ENCODE measurements at places on chromosomes 2 and 18.

- DNase-seq: no peak
Observed at GRCh38 chr18:36711014-36711725, 117.6 kb downstream of the TPGS2 start.

DNA sequence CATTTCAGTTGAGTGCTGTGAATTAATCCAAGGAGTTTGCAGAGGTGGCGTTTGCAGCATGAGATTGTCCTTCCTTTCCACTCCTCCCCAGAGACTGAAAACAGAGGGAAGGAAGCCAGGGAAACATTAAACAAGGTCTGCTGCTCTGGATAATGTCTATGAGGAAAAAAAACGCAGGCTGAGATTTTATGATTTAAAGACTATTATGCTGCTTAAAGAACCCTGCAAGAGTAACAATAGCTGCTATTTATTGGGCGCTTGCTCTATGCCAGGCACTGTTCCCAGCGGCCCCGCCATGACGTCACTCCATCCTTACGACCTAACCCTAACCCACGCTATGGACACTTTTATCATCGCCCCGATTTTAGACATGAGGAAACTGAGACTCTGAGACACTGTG is 222.4 kb downstream of the BCL2 start:
- no peak for DNase-seq

GRCh38 chr2:62391696-62392095 is 114.3 kb downstream of the TMEM17 start:
- DNase-seq: no peak

DNA sequence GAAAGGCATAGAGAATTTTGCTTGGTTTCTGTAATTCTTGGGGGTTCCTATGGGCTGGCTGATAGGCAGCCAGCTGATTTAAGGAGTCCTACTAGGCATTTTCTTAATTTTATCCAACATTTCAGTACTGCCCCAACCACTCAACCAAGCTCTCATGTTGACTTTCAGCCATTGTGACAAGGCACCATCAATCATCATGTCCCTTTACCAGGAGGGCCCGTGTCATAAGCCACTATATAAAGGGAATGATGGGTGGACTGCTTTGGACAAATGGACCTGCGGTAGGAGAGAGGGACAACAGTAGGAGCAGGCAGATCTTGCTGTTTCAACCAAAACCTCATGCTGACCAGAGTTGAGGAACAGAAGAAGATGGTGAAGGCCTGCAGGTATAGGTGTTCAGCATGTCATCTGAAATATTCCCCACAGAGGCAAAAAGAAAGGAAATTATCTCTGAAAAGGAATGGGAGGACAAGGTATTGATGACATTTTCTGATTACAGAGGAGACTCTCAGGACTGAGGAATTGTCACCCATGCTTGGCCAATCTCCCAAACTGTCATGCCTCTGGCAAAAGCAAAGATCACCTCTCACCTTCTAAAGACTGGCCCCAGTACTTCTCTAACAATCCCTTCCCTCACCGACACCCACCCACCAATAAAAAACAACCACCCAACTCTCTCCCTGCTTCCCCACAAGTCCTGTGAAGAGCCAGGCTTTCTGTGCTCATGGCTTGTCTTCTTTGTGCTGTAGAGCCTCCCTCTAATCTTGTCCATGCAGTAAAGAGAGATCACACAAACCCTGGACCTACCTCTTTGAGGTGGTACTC is 10.9 kb upstream of the TNP1 start:
- DNase-seq: no peak

DNA sequence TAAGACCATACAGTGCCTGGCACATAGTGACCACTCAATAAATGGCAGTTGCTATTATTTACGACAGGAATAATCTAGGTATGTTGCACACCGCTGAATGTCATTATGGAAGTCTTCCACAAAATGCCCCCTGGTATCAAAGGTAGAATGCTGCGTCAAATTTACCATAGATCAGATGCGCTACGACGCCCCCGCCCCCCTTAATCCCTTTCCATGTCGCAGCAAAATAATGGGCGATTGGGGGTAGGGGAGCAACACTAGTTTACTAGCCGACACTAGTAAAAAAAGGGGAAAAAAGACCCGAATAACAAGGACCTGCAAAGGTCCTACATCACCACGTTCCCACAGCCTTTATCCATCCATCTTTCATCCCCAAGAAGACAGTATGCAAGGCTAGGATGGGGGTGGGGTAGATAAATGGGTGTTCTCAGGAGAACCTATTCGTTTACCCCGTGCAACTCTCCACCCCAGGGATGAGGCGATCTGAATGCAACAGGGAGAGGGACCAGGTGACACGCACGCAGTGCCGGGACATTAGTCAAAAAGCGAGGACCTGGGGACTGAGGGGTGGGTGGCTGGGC is 455 bp downstream of the PREPL start:
- DNase-seq: no peak

DNA sequence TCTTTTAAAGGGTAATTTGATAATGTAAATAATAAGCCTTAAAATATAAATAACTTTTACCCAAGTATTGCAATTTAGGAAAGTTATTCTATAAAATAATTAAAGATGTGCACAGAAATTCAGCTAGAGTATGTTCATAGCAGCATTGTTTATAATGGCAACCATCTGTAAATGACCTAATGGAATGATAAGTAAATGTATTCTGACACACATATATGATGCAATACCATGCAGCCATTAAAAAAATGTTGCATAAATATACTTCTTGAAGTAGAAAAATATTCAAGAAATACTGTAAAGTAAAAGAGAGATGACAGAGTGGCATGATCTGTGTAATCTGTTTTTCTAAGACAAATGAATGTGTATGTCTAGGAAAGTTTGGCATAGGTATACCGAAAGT is 545.7 kb downstream of the ZEB2 start:
- DNase-seq: no peak

DNA sequence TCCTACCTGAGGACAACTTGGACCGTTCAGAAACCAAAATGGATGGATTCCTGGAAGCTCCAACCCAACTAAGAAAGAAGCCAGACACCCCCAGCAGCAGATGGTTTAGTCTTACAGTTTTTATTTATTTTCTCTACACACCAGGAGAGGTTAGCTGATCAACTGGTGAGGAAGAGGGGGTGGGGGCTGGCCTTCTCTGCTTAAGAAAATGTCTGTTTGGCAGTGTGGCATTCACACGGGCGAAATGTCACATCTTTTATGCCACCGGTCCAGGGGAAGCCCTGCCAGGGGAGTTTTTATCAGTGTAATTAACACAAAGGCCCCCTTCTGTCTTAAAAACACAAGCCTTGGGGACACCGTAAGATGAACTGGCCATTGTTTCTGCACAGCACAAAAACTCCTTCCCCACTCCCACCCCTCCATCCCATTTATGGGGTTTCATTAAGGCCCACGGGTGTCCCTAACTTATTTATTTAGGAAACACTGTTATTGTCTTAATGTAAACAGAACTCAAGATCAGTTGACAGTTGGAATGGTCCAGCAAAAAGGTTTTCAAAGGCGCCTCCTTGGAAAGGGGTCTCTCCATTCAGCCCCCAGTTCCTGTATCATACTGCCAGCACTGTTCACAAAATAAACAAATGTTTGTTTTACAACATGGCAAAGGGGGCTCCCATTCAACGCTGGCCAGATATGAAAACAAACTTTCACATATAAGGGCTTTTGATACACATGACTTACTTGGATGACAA is 217.0 kb downstream of the C1D start:
- DNase-seq: no peak

- no peak for DNase-seq
Observed at GRCh38 chr2:158776231-158776630, 18.9 kb upstream of the DAPL1 start.

DNA sequence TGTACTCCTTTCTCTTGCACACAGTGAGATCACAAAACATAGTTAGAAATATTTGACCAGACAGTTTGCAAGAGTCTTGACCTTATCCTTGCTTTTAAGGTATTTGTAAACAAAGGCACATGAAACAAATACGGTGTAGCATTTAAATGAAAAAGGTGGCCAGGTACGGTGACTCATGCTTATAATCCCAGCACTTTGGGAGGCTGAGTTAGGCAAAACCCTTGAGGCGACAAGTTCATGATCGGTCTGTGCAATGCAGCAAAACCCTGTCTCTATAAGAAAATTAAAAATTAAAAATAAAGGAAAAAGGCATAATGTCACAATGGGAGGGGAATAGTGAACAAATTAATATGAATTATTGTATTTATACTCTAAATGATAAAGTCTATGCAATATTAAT is 109.5 kb upstream of the PIK3C3 start:
- DNase-seq: no peak

DNA sequence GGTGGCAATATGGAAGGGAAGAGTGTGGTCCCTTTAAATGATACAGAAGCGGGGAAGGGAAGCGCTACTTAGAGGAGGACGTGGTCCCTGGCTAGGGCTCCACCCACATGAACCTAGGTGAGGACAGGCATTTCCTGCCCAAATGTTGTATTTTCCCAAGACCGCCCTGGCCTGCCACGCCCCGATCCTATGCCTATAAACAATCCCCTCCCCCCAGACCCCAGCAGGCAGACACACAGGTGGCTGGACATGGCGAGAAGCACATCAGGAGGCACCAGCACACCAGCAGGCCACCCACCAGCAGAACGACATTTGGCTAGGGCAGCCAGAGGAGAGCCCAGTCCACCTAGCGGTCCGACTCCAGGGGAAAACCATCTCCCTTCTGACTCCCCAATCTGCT is 47.2 kb downstream of the METTL8 start:
- no peak for DNase-seq

DNA sequence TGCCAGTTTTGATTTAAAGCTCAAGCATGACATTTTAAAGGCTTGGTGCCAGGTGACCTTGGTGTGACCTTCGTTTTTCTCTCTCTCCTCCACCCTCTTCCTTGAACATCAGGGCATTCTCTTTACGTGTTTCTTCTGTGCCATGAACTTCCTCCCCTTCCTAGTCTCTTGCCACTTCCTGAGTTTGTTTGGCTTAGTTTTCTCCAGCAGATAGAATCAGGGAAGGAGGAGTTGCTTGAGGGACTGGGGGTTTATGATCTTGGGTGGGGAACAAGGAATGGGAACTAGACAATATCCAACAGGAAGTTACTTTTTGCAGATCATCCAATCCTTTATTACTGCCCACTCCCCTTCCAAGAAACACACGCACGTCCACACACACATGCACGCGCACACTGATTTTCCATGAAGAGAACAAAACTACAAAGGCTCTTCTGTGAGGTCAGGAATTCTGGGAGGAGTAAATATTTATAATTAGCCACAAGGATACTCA is 210.6 kb upstream of the EPAS1 start:
- DNase-seq: no peak

- DNase-seq: no peak
Observed at GRCh38 chr2:7071916-7072556, 154.8 kb downstream of the RNF144A start.

- DNase-seq: no peak
Observed at GRCh38 chr18:34345738-34346137, 121.0 kb upstream of the NOL4 start.

DNA sequence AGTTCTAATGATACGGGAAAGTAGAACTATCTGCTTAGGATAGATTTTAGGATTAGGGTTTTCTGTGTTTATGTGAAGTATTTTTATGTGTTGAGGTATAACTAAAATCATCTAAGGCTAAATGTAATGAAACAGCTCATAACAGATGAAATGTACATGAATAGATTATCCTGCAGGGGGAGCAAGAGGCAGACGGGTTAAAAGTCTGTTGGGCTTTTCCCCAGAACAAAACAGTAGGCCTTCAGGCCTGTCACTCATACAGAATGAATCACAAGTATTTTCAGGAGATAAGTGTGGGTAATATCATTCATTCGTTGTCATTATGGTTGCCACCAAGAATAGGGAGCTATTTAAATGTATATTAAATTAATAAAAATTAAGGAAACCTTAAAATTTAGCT is 107.9 kb upstream of the IL1R2 start:
- DNase-seq: no peak

Measured in stimulated activated CD4-positive, alpha-beta T cell treated with anti-CD3 and anti-CD28 coated beads, Interleukin-15, amount 100 ng/mL, for 1 hour (primary cell).